Upper lobe of left lung (tissue), 6 donors: ENCODE measurements at places on chromosomes 3 and 15.

GRCh38 chr15:84919106-84919667, 34.7 kb downstream of the SLC28A1 start:
- no peak for DNase-seq

DNA sequence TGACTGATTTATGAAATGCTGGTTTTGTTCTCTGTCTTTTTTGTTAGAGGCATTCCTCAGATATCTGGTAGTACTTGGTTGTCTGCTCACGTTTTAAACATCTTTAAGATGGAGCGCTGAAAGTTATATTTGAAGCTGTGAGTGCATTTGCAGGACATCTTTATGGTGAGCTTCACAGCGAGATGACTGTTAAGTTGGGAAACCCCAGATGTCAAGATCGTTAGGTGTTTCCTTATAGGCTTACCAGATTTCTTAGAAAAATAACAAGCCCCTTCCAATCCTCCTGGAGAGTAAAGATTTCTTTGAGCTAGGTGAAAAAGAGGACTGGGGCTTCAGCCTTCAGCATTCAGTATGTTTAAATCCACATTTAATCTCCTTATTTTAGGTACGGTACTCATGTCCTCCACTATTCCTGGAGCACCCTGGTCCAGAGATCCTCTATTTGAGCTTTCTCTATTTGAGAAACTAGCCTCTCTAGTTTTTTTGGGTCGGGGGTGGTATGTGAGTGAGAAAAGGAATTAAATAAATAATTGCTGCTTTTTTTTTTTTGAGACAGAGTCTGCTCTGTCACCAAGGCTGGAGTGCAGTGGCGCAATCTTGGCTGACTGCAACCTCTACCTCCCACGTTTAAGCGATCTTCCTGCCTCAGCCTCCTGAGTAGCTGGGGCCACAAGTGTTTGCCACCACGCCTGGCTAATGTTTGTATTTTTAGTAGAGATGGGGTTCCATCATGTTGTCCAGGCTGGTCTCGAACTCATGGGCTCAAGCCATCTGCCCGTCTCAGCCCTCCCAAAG, 72.3 kb downstream of the ZNF609 start:
- no peak for DNase-seq

DNA sequence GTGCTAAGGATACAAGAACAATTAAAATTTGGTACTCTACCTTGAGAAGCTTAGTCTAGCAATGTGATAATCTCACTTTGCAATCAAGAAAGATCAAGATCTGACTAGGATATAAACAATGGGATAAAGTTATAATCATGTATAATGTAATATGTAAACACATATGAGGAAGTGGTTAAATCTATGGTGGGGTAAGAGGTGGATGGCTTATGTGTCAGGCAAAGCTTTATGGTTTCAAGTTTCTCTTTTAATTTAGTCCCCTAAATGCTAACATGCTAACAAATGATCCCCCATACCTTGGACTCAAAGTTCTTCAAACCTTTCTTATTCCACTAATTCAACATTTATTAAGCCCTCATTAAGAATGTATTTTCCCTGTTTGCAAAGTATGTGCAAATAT, 2.5 kb downstream of the RSL24D1 start:
- DNase-seq, result no peak

GRCh38 chr3:113268311-113268710, 57.0 kb downstream of the BOC start:
- no peak for DNase-seq

GRCh38 chr3:130354430-130354829, 9.0 kb downstream of the COL6A5 start:
- DNase-seq, result no peak

GRCh38 chr3:29694783-29695182, 413.9 kb downstream of the RBMS3 start:
- DNase-seq, result peak; percentile 42

GRCh38 chr3:182797876-182798275, 4.6 kb downstream of the ATP11B start:
- no peak for DNase-seq

DNA sequence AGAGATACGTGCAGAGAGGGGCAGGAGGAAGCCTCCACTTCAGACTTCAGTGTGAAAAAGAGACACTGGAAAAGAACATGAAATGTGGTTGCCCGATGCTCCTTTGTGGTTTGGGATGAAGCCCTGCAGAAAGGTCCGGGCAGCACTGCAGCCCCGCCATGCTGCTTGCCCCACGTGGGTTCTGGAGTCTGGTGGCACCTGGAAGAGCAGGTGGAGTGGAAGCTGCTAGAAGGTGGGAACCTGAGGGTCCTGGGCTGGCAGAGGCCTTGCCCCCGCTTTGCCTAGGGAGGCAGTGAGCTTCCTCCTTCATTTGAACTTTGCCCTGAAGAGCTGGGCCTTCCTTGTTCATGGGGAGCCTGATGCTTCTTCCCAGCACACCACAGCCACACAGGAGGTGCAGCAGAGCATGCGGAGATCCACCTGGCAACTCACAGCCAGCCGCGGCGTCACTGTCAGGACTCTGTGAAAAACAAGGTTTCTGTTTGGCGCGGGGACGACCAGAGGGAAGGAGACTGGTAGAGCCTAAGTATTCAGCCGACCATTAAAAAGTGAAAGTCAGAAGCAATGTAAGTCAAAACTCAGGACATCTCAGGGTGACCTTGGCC, 59.0 kb downstream of the APBA2 start:
- no peak for DNase-seq

DNA sequence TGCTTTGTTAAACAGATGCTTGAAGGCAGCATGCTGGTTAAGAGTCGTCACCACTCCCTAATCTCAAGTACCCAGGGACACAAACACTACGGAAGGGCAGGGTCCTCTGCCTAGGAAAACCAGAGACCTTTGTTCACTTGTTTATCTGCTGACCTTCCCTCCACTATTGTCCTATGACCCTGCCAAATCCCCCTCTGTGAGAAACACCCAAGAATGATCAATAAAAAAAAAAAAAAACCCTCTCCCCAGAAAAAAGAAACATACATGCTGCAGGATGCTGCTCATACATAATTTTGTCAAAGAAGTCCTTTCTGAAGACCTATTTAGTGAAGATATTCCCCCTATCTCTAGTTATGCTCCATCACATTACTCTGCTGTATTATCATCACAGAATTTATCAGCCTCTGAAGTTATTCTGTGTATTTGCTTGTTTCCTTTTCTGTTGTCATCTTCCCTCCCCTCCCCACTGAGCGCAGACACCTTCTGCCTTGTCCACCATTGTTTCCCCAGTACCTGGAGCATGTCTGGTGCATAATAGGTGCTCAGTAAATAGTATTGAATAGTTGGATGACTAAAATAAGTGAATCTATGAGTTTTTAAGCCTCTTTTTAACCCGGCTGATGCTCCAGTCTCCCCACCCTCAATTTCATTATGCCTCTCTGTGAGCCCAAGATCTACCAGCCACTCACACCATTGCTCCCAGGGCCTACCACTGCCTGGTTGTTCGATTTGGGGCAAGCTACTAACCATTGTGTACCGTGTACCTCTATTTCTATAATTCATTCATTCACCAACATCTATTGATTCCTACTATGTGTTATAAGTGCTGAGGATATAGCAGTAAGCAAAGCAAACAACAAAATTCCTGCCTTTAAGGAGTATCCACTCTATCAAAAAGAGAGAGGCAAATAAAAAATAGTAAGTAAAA, 4.0 kb upstream of the TM4SF1 start:
- no peak for DNase-seq

DNA sequence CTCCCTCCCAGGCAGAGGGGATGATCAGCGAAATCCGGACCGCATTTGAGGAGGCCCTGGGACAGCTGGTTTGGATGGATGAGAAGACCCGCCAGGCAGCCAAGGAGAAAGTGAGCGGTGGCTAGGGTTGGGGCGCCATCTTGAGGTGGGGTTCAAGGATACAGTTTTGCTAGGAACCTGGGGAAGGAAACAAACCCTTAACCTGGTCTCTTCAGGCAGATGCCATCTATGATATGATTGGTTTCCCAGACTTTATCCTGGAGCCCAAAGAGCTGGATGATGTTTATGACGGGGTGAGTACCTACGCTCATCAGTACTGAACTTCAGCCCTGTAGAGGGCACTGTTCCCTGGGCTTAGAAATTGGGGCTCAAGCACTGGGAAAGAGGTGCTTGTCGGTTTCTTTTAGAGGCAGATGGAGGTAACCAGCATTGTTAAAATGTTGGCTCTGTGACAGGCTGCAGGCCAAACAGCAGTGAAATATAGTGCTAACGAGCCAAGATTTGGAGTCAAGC, 9.6 kb upstream of the PSMD2 start:
- DNase-seq, result peak; percentile 30
